ENCODE measurements at places on chromosomes 6 and 20.
A peak's percentile ranks its signal among the peaks of the same experiment; 100 is the strongest.

GRCh38 chr6:136737871-136738691, 54.2 kb downstream of the MAP3K5 start:
- peak; percentile 64 for DNase-seq

- DNase-seq: peak; percentile 86
Measured at GRCh38 chr6:29011276-29011734, 6.2 kb upstream of the ZNF311 start.

- DNase-seq: no peak
Measured at GRCh38 chr6:14265049-14266021, 147.8 kb downstream of the CD83 start.

DNA sequence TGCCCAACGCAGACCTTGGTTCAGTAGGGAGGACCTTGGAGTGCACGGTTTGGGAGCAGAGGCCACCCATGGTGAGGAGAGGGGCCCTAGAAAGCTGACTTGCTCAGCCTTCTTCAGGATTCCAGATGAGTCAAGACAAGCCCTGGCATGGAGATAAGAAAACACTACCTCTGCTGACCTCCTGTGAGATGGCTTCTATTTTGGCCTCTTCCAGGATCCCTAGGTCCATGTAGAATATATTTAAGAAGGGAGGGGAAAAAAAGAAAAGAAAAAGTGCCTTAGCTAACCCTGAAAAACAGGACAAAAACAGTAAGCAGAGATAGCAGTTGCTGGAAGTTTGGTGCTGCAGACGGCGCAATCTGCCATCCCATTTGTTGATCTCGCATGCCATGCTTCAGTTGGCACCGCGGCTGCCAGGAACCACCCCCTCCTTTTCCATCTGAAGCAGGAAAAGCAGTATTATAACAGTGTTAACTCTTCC, 100.0 kb downstream of the ARMC2 start:
- peak; percentile 19 for DNase-seq

GRCh38 chr6:7454696-7455358, 65.2 kb downstream of the RIOK1 start:
- DNase-seq: no peak

DNA sequence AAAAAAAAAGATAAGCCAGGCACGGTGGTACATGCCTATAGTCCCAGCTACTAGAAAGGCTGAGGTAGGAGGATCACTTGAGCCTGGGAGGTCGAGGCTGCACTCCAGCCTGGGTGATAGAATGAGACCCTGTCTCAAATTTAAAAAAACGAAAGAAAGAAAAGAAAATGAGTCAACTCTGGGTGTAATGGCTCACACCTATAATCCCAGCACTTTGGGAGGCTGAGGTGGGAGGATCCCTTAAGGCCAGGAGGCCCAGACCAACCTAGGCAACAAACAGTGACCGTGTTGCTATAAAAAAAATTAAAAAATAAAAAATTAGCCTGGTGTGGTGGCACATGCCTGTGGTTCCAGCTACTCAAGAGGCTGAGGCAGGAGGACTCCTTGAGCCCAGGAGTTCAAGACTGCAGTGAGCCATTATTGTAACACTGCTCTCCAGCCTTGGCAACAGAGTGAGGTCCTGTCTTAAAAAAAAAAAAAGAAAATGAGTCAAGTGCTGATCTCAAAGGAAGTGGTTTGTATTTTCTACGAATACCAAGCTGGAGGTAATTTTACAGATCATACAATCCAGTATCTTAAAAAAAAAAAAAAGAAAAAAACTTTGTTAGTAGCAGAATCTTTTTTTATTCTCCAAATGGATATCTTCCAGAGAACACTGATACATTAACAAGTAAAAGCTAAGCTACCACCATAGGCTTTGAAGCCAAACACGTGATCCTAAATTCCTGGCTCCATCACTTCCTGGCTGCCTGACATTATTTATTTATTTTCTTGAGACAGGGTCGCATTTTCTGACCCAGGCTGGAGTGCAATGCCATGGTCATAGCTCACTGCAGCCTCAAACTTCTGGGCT, 5.7 kb downstream of the COMMD7 start:
- DNase-seq: peak; percentile 28

DNA sequence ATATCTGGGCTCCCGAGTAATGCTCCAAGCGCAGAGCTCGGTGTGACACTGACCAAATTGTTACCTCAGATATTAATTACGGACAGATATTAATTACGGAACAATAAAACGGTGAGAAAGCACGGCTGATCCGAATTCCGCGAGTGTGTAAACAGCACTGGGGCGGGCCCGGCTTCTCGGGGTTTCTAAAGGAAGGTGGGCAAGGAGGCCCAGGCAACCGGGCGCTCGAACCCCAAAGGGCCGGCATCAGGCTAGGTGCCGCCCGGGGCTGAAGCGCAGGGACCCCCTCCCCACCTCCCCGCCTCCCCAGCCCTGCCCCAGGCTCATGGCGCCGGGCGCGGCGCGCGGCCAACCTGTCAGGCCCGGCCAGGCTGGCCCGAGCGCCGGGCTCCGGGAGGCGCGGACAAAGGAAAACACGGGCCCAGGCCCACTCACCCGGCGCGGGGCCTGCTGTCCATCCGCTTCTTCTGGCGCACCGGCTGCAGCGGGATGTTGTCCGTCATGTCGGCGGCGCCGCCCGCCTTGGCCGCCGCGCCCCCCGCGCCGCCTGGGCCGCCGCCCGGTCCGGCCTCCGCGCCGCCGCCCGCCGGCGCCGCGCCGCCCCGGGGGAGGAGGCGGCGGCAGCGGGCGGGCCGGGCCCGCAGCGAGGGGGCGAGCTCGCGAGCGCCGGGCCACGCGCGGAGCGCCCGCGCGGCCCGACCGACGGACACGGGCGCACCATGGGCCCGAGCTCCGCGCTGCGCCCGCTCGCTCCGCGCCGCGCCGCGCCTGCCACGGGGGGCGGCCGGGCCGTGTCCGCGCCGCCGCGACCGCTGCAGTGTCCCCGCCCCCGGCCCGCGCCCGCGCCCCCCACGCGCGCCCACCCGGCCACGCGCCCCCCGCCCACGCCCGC, at the start of gene ATP9A:
ATP9A (minus strand) TSS at position 524 of the 892 bp plus-strand sequence; CDS start at position 503, 21 bp downstream.
- peak; percentile 24 for DNase-seq

GRCh38 chr6:6058054-6058444, 51.3 kb upstream of the NRN1 start:
- DNase-seq: no peak

- no peak for DNase-seq
Measured at GRCh38 chr6:43773980-43774775, 4.2 kb downstream of the VEGFA start.

DNA sequence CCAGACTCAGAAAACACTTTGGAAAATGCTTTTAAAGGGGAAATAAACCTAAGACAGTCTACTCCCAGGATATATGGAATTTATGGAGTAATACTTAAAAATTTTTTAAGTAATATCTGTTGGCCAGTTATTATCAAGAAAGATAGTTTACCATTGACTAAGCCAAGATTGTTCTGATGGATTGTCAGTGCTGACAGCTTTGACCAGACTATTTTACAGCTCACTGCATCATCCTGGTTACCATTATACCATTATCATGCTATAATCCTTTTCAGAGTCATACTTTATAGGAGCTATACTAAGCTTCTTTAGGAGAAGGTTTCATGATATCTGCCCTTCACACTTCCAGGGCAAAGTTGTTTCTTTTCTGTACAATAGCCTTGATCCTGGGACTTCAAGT, 16.5 kb downstream of the GTF2H5 start:
- DNase-seq: no peak

DNA sequence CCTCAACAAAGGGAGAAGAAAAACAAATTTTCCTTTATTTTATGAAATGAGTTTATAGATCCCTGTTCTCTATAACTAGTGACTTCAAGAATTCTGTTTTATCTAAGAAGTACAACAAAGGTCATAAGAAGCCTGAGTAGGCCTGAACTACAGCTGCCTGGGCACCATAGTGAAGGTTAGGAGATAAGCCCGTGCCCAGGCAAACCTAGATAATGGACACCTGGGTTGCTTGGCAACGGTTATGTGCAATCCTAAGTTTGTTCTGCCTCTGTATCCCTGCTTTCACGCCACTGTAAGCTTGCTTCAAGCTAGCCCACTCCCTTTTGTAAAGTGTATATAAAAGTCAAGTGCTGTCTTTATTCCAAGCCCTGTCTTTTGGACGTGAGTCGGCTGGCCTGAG, 23.2 kb downstream of the SCGN start:
- peak; percentile 49 for DNase-seq

- DNase-seq: no peak
Measured at GRCh38 chr6:45505470-45505869, 127.7 kb upstream of the SUPT3H start.

- no peak for DNase-seq
Measured at GRCh38 chr6:28772480-28773381, 151.1 kb downstream of the TRIM27 start.

GRCh38 chr6:156767603-156768467, 9.3 kb upstream of the ARID1B start:
- DNase-seq: peak; percentile 24

GRCh38 chr6:143732536-143732935, 54.8 kb downstream of the PHACTR2 start:
- DNase-seq: peak; percentile 43

- no peak for DNase-seq
Measured at GRCh38 chr20:59335377-59335776, 35.0 kb downstream of the EDN3 start.

GRCh38 chr6:125114248-125114858, 39.2 kb upstream of the TPD52L1 start:
- peak; percentile 78 for DNase-seq

DNA sequence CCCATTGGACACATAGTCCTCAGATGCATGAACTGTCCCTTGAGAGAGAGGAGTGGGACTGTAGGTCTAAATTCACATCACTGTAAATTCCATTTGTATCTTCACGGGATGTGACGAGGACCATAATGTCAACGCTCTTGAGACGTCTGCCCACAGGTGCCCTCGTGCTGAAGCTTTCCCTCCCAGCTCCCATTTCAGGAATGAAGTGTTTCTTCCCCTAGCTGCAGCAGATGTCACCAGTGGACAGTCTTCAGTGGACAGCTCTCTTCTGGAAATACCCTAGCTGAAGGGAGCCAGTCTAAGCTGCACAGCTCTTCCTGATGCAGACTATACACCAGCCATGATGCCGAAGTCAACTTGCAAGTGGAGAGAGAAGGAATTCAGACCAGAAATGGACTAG, 217.4 kb upstream of the ECI2 start:
- no peak for DNase-seq

- peak; percentile 88 for DNase-seq
Measured at GRCh38 chr6:31400467-31401289, 2.7 kb upstream of the MICA start.

DNA sequence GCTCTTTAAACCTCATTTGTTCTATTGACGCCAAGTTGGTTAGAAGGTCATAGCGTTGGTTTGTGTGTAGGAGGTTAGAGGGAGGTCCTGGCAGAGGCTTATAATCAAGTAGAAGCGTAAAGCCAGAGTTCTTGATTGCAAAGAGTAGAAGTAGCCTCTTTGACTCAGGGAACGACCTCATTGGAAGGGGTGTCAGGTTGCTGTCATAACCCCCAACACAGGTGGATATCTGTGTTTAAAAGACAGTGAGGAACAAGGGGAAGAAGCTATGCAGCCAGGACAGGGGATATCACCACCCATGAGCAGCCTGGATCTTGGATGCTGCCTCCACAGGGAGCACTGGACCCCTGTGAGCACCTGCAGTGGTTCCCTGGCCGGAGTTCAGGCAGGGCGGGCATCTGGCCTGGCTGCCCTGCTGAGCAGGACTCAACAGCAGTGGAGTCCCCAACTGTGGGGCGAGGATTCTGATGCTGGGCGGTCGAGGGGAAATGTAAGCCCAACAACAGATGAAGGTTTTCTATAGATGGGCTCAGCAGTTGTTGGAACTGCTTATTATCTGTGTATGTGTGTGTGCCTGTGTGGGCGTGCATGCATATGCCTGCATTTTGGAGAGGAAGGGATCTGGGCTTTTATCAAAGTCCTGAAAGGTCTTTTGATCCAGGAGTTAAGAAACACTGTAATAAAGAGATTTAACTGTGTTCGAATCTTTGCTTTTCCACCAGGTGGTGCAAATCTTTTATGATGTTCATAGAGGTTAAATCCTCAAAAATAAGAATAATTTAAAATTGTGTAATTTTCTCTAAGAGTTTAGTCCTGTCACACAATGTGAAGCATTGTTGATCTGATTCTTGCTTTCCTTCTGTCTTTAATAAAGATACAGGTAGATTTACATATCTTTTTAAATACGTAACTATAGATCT, 27.7 kb downstream of the HIVEP1 start:
- DNase-seq: no peak

DNA sequence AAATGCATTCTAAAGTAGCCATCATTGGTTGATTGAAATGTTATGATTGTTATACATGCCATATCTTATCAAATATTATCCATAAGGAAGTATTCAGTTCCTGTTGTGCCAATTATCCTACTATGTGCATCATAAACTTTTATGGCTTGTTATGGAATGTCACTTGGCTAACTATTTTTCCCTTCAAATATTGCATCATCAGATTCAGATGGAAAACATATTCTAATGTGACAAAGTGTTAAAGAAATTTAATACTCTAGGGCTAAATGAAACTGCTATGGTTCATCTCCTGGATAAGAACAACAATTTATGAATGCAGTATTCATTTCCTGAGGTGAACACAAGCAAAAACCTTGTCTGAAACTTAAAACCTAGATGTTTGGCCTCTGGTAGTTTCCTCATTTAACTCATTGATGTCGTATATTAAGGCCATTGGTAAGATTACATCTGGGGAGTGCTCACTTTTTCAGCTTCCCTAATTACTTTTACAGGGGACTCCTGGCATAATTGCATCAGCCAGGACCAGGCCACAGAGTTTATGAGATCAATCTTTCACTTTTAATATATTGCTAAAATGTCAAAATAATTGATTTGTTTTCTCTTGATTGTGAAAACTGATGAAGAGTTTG, 134.9 kb upstream of the CEP162 start:
- DNase-seq: no peak

DNA sequence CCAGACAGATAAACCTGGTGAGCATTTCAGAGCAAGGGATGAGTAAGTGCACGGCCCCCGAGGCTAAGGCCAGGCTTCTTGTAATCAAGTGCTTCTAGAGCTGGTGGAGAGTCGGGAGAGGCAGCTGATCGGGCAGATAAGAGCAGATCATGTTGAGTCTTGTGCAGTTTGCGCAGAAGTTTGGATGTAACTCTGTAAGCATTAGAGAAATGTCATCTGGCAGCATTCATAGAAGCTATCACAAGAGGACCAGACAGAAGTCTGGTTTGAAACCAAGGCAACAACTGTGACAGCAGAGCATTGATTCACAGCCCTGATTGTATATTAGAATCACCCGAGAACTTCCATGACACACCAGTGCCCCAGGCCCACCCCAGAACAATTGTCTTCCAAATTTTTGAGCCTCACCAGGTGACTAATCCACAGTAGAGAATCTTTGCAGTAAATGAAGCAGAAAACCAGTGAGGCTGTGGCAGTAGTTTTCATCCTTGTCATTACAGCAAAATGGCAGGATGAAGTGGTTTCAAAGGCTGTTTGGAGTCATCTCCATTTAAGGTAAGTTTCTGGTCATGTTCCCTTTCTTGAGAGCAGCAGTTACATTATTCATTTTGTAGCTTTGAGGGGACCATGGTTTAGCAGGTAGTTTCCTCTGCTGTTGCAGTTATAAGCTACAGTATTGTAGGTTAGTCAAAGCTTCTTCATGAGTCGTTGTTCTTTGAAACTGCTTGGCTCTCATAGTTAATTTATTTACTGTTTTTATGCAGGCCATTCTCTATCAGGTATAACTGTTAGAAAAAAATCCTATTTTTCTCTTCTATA, 84.1 kb downstream of the RNF217 start:
- no peak for DNase-seq

GRCh38 chr6:45289751-45290514, 38.2 kb upstream of the RUNX2 start:
- DNase-seq: no peak

- DNase-seq: no peak
Measured at GRCh38 chr6:54031169-54031568, 80.1 kb upstream of the MLIP start.

- DNase-seq: no peak
Measured at GRCh38 chr20:3687655-3688054, 5.8 kb upstream of the ADAM33 start.

GRCh38 chr20:17843246-17844132, 125.1 kb downstream of the SNX5 start:
- no peak for DNase-seq
